ENCODE measurements at places on chromosomes 2 and 18.

DNA sequence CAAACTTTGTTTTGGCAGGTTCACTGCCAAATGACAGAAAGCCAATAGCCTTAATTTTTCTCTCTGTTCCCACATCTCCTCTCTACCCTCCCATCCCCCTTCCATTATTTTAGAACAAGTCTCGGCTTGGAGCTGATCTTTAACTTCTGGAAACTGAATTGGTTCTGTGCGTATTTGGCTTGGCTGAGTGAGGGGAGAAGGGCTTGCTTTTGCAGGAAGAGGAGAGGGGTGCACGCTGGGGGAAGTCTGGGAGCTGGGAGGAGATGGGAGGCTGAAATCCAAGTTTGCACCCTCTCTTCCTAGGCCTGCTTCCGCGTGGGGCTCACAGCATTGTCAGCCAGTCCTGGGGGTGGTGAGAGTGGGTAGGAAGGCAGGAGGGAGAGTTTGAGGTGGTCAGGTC lies 176.1 kb upstream of the SPRED2 start:
- H3K4me3 ChIP-seq, result no peak overlapping the region
- no peaks in the 10 kb centered on the region for H3K36me3 ChIP-seq
- ATAC-seq, result no peak
- no peaks in the 10 kb centered on the region for H3K27me3 ChIP-seq

- no peak for ATAC-seq
- no peak overlapping the region for H3K27ac ChIP-seq
- H3K4me1 ChIP-seq, result no peaks in the 10 kb centered on the region
- H3K4me3 ChIP-seq, result no peak overlapping the region
- H3K36me3 ChIP-seq, result no peaks in the 10 kb centered on the region
- no peaks in the 10 kb centered on the region for H3K27me3 ChIP-seq
These were observed 389.6 kb downstream of the THSD7B start for GRCh38 chr2:137154946-137155345.

DNA sequence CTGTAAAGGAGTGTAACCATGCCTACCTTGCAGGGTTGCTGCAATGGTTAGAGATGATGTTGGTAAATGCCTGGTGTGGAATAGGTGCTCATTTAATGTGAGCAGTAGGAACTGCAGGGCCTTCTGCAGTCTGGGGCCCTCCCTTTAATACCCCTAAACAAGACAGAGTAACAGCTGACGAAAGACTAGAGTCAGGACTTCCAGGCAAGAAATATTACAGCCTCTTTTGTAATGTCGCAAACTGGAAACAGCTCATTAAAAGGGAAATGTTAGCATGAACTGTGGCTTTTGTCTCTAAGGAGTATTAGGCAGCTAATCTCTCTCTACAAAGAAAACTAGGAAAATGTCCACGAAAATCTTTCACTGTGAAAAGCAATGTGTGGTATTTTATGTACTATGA lies 26.0 kb downstream of the MARCO start:
- H3K4me3 ChIP-seq, result no peak overlapping the region
- peaks cover 14% of the 10 kb centered on the region for H3K27me3 ChIP-seq
- peak; percentile 26 for ATAC-seq
- no peaks in the 10 kb centered on the region for H3K36me3 ChIP-seq

DNA sequence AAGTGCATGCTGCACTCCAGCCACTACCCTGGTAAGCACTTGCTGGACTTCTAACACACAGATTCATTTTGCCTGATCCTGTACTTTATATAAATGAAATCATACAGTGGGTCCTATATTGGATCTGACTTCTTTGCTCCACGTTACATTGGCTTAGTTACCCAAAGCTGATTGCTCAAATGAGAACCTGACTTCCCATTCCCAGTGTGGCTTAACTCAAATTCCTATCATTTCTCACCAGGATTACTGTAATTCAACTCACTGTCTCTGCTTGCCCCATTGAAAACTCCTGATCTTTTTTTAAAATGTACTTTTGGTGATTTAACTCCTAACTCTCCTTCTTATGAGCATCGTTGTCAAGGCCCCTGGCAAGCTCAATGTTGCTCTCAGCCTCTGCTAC lies 1.4 kb downstream of the RSAD2 start:
- H3K36me3 ChIP-seq, result no peaks in the 10 kb centered on the region
- no peak overlapping the region for H3K27ac ChIP-seq
- no peak overlapping the region for H3K4me3 ChIP-seq
- no peaks in the 10 kb centered on the region for H3K27me3 ChIP-seq
- peaks cover 2% of the 10 kb centered on the region for H3K4me1 ChIP-seq

Data from gastroesophageal sphincter (tissue), 4 donors.